Neural crest cell (in vitro differentiated cells): ENCODE measurements at places on chromosomes 1 and 21. TPM values are rescaled to one million over a fixed set of nuclear protein-coding genes. Genes with fewer than 3 reads are reported as not detected.

The ANKRD45 gene
- total RNA-seq, result 2.7 and 3.2 TPM in 2 replicates

DNA sequence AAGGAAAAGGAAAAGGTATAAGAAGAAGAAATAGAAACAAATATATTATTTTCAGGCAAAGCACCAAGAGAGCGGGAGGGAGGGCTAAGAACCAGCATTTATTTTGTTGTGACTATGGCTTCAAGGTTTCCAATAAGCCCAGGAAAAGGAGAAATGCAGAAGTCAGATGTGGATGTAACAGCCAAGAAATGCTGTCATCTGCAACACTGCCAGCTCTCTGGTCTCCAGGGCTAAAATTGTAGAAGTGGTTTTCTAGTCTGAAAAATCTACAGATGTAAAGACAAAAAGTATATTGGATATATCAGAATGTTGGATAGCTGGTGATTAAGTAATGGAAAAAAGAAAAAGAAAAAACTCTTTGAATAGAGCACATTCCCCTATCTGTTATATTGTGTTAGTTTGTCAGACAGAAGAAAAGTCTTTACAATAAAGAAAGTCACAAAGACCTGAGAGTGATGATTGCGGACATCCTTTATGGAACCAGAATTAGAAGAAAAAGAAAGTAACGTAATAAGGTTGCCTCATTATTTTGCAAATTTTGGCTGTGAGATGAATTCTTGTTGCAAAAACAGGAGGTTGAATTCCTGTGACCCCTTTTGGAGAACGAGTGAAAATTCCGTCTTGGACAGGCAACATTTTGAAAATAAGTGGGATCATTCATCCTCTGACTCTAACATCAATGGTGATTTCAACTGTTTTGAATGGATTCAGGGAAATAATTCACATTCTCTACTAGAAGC lies 938.1 kb downstream of the TTLL7 start:
- H3K4me3 ChIP-seq, result no peak overlapping the region
- no peaks in the 10 kb centered on the region for H3K27me3 ChIP-seq
- peaks cover 9% of the 10 kb centered on the region for H3K36me3 ChIP-seq

The RIPK4 gene
- not detected in 2 replicates for total RNA-seq

DNA sequence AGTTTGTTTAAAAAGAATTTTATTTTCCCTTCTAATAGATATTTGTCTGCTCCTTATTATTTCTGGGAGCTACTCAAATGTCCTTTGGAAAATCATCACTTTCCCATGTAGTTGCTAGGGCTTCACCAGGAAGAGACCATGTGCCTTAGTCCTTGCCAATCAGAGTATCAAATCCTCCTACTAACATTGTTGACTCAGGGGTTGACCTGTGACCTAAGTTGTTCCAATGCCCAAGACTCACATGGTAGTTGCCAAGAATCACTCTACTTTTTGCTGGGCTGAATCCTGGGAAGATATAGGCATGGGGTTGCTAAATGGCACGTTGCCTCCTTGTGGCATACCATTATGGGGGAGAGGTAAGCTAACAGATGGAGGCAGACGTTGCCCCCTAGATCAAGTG lies 58.2 kb upstream of the FOXD3 start:
- H3K4me3 ChIP-seq, result no peak overlapping the region
- DNase-seq, result no peak
- no peaks in the 10 kb centered on the region for H3K36me3 ChIP-seq
- H3K27me3 ChIP-seq, result no peaks in the 10 kb centered on the region
- no peak overlapping the region for H3K27ac ChIP-seq

- H3K4me1 ChIP-seq, result peaks cover 23% of the 10 kb centered on the region
- no peaks in the 10 kb centered on the region for H3K36me3 ChIP-seq
- H3K4me3 ChIP-seq, result no peak overlapping the region
- no peak overlapping the region for H3K27ac ChIP-seq
- DNase-seq, result no peak
Observed at GRCh38 chr1:223029985-223030769, 112.9 kb downstream of the TLR5 start.

GRCh38 chr1:102901996-102902395 lies 206.3 kb downstream of the COL11A1 start:
- no peaks in the 10 kb centered on the region for H3K4me1 ChIP-seq
- no peak overlapping the region for H3K4me3 ChIP-seq
- no peaks in the 10 kb centered on the region for H3K36me3 ChIP-seq
- H3K27me3 ChIP-seq, result no peaks in the 10 kb centered on the region
- H3K27ac ChIP-seq, result no peak overlapping the region
- DNase-seq, result no peak

The SSR2 gene
- 236 and 255 TPM in 2 replicates for total RNA-seq

DNA sequence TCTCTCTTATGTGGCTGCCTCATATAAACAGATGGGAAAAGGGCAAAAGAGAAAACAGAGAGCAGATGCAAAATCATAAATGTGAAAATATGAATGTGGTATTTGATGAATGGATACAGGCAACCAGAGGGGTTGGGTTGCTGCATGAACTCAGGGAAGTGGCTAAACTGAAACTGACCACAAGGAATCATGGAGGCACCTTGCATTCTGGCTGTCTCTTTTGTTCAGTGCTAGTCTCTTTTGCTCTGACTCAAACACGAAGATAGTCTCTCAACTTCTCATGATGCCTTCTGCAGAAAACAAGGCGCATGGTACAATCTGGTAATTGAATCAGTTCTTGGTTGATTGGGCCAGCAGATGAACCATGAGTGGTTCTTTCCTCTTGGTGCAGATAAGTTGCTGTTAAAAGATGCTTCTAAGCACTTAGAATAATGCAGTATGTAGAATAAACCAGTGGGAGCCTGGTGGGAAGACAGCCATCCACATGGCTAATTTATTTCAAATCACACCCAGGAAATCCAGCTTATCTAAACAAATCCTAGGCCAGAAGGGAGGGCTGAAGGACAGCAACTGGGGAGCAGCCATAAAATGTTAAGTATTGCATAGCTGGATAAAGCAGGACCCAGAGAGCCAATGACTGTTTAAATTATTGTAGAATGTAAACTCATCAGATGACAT lies 64.2 kb downstream of the HLX start:
- H3K36me3 ChIP-seq, result no peaks in the 10 kb centered on the region
- no peak overlapping the region for H3K4me3 ChIP-seq
- H3K4me1 ChIP-seq, result no peaks in the 10 kb centered on the region
- DNase-seq, result no peak
- peaks cover 30% of the 10 kb centered on the region for H3K27me3 ChIP-seq
- no peak overlapping the region for H3K27ac ChIP-seq

DNA sequence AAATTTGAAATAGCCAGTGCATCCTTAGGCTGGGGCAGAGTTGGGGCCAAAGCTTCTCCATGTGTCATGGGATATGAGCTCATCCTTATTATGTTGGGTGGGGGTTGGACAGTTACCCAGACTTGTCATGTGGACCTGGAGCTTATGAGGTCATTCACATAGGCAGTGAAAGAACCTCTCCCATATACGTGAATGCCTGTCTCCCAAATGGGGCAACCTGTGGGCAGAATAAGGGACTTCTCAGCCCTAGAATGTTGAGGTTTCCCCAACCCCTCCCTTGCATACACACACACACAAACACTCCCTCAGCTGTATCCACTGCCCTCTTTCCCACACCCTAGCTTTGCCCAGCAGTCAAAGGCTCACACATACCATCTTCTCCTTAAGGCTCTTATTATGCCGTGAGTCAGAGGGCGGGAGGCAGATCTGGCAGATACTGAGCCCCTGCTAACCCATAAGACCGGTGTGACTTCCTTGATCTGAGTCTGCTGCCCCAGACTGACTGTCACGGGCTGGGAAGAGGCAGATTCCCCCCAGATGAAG lies 2.3 kb upstream of the IVL start:
- H3K27me3 ChIP-seq, result peaks cover 2% of the 10 kb centered on the region
- no peak overlapping the region for H3K4me3 ChIP-seq
- no peak overlapping the region for H3K27ac ChIP-seq
- H3K4me1 ChIP-seq, result no peaks in the 10 kb centered on the region
- DNase-seq, result no peak

GRCh38 chr1:159469921-159470533 lies 30.5 kb downstream of the OR10J1 start:
- H3K36me3 ChIP-seq, result peaks cover 6% of the 10 kb centered on the region
- no peaks in the 10 kb centered on the region for H3K27me3 ChIP-seq
- no peak overlapping the region for H3K4me3 ChIP-seq
- H3K4me1 ChIP-seq, result no peaks in the 10 kb centered on the region

DNA sequence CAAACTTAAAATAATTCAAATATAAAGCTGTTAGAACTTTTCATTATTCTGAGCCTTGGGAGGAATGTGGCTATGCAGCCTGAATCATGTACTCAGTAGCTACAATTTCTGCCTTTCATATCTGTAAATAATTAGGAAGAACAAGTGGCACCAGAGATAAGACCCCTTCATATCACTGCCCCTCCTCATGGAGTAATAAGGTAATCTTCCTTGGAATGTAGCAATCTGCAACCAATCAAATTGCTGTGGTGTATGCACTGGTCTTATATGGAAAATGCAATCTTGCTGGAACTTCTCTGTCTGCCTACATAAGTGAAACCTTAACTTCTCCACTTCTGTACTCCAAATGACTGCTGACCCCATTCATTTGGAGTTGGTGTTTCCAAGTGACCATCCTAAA lies 104.4 kb upstream of the VANGL1 start:
- no peaks in the 10 kb centered on the region for H3K4me1 ChIP-seq
- no peak overlapping the region for H3K4me3 ChIP-seq
- no peak for DNase-seq
- no peaks in the 10 kb centered on the region for H3K36me3 ChIP-seq

GRCh38 chr21:42337830-42338728 lies 12.7 kb downstream of the TFF2 start:
- no peak overlapping the region for H3K27ac ChIP-seq
- peak; percentile 65 for DNase-seq
- H3K4me1 ChIP-seq, result peaks cover 17% of the 10 kb centered on the region
- no peak overlapping the region for H3K4me3 ChIP-seq
- no peaks in the 10 kb centered on the region for H3K36me3 ChIP-seq

- DNase-seq, result peak; percentile 64
- peaks cover 15% of the 10 kb centered on the region for H3K36me3 ChIP-seq
- peak overlapping the region; percentile 77 for H3K4me3 ChIP-seq
- H3K27me3 ChIP-seq, result peaks cover 10% of the 10 kb centered on the region
Observed at GRCh38 chr1:8348777-8349472, 31.0 kb downstream of the SLC45A1 start.

The CLDN17 gene
- not detected in 2 replicates for total RNA-seq

DNA sequence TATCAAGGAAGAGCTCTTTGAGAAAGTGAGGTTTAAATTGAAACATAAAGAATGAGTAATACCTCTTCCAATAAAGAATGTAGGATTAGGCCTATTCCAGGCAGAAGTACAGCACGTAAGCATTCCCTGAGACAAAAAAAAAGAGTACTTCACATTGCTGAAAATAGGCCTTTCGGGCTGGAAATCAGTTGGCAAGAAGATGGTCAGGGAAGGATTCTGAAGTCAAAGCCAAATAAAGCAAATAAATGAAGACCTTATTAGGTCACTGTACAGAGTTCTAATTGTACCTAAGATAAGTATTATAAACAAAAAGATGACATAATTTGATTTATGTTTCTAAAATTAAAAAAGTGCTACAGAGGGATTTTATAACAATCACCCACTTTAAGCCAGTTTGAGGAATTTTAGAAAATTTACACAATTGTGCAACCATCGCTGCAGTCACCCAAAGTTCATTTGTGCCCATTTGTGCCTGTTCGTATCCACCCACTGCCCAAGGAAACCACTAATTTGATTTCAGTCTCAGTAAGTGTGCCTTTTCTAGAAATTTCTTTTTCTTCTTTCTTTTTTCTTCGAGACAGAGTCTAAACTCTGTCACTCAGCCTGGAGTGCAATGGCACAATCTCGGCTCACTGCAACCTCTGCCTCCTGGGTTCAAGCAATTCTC lies 58.6 kb downstream of the FMO4 start:
- peaks cover 13% of the 10 kb centered on the region for H3K4me1 ChIP-seq
- DNase-seq, result no peak
- no peaks in the 10 kb centered on the region for H3K27me3 ChIP-seq
- no peak overlapping the region for H3K27ac ChIP-seq
- H3K4me3 ChIP-seq, result no peak overlapping the region
- no peaks in the 10 kb centered on the region for H3K36me3 ChIP-seq
